Nucleus accumbens (tissue), 56 donors: ENCODE measurements at places on chromosomes 3 and 15.

GRCh38 chr3:121895121-121895520 is 920 bp downstream of the SLC15A2 start:
- no peak for DNase-seq

DNA sequence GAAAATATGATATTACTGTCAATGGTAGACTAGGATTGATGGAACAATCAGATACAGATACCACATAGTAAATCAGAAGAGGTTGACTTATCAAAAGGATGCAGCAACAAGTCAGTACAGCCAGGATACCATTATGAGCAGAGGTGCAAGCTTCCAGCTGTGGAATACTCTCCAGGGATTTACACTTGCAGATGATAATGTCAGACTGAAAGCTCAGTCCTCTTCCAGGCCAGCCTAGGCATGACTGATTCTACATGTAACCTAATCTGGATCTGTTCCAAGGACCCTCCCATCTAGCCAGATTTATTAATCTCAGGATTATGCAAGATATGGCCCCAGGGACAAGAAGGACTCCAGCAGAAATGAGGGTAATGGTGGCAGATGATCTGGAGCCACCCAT is 8.2 kb downstream of the FILIP1L start:
- no peak for DNase-seq

- DNase-seq = no peak
These were observed 18.1 kb downstream of the CSPG4 start for GRCh38 chr15:75694241-75695182.

- DNase-seq = no peak
These were observed 21.3 kb downstream of the THBS1 start for GRCh38 chr15:39602143-39602542.

DNA sequence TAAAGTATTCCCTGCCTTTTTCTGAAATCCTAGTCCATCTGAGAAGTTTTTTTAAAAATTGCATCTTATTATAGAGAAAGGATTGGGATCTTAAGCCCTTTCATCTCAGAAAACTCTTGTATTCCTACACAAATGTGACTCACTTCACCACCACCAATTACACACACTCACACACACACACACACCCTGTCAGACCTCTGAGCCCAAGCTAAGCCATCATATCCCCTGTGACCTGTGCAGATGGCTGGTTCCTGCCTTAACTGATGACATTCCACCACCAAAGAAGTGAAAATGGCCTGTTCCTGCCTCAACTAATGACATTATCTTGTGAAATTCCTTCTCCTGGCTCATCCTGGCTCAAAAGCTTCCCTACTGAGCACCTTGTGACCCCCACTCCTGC is 1181.9 kb downstream of the ROBO2 start:
- no peak for DNase-seq

DNA sequence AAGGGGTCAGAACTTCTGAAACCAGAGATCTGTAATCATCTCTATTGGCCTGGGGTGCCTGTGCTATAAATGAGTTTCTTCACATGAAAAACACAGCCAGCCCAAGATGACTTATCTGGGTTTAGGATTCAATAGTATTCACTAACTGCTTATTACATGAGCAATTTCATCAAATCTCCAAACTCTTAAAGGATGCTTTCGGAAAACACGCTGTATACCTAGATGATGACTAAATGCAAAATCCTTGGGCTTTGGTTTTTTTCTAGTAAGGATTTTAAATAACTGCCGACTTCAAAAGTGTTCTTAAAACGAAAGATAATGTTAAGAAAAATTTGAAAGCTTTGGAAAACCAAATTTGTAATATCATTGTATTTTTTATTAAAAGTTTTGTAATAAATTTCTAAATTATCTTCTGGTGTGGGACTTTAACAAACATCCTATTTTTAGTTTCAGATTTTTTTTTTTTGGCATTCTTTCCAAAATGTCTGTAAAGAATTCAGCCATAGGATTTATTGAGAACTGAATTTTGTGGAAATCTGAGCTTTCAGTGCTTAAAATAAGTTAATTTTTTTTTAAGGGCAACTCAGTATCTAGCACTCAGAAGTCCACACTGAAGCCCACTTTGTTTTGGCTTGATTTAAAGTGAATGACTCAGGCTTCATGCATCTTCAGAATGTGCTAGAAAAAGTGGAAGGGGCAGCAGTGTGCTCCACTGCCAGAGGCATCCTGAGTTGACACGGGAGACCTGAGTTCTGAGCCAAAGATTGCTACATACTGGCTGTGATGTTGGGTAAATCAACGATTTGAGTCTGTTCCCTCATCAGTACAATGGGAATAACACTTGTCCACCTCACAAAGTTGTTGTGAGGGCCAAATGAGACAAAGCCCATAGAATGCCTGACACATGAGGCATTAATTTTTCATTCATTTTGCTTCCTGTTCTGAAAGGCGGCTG is 18.7 kb downstream of the TMEM43 start:
- DNase-seq = no peak

GRCh38 chr15:93974804-93975481 is 256.4 kb upstream of the MCTP2 start:
- no peak for DNase-seq

GRCh38 chr3:170054204-170054603 is 16.4 kb downstream of the GPR160 start:
- no peak for DNase-seq

- DNase-seq = no peak
These were observed 153.6 kb upstream of the BHLHE40 start for GRCh38 chr3:4825436-4826236.

- DNase-seq = no peak
These were observed 38.4 kb upstream of the BFSP2 start for GRCh38 chr3:133361435-133361834.

DNA sequence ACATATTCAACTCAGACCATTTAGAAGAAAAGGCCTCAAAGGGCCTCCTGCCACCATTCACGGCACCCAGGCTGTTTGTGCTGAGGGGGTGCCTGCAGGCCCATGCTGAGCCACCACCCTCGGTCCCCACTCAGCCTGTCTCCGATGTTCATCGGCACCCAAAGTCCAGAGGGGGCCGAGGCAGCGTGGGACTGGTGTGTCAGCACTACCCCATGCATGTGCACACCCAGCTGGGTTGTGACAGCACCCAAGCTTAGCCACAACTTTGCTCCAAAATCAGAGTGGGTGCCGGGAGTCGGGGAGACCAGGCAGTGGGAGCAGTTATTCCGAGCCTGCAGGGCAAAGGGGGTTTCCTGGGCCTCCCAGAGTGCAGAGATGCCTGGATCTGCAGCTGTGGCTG is 508.5 kb upstream of the ZNF717 start:
- no peak for DNase-seq

GRCh38 chr3:104520228-104520655 is 846.5 kb upstream of the ALCAM start:
- no peak for DNase-seq

DNA sequence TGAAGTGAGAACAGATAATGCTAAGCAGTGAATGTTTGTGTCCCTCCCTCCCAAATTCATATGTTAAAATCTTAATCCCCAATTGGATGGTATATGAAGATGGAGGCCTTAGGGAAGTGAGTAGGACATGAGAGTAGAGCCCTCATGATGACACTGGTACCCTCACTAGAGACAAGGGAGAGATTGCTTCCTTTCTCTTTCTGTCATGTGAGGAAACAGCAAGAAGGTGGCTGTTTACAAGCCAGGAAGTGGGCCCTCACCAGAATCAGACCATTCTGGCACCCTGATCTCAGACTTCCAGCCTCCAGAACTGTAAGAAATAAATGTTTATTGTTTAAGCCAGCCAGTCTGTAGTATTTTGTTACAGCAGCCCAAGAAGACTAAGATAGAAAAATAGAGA is 209.5 kb downstream of the SATB1 start:
- DNase-seq = no peak

GRCh38 chr3:112011376-112011940 is 12.7 kb downstream of the TAGLN3 start:
- DNase-seq = no peak

DNA sequence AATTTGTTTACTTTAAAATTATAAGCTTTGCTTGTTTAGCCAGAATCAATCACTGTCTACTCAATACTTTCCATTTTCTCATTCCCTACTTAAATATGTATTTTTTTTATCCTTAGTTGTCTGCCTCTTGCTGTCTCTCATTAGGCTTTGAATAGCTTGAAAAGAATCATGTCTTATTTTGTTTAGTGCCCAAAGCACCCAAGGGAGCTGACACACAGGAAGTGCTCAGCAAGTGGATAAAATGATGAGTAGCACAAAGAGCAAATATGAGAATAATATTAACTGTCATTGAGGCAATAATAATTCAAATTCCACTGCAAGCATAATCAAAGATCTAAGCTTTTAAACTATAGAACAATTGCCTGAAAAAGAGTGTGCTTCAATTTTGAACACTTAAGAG is 19.0 kb upstream of the IL1RAP start:
- no peak for DNase-seq

GRCh38 chr3:185916042-185916833 is 21.6 kb downstream of the TRA2B start:
- DNase-seq = no peak

GRCh38 chr3:141240687-141241615 is 9.3 kb downstream of the PXYLP1 start:
- DNase-seq = no peak

GRCh38 chr3:67076607-67077006 is 78.5 kb downstream of the KBTBD8 start:
- no peak for DNase-seq
